ENCODE measurements at places on chromosomes 2 and 18. TPM values are rescaled to one million over a fixed set of nuclear protein-coding genes. Genes with fewer than 3 reads are reported as not detected.

The FOXI3 gene
- total RNA-seq, result not detected

The CYTIP gene
- 334 TPM for total RNA-seq

The MERTK gene
- total RNA-seq, result 0.13 TPM

The EVX2 gene
- total RNA-seq, result not detected

The TSPYL6 gene
- total RNA-seq, result not detected

The PTPN18 gene
- total RNA-seq, result 95.3 TPM

The UGT1A5 gene
- not detected for total RNA-seq

The UGT1A3 gene
- total RNA-seq, result not detected

The CPLX4 gene
- total RNA-seq, result not detected

The ODC1 gene
- total RNA-seq, result 39.6 TPM

The MAPK4 gene
- not detected for total RNA-seq
